ENCODE measurements at places on chromosomes 7 and 10. TPM values are rescaled to one million over a fixed set of nuclear protein-coding genes. Genes with fewer than 3 reads are reported as not detected.

The FAM221A gene
- 6.2 TPM for total RNA-seq

DNA sequence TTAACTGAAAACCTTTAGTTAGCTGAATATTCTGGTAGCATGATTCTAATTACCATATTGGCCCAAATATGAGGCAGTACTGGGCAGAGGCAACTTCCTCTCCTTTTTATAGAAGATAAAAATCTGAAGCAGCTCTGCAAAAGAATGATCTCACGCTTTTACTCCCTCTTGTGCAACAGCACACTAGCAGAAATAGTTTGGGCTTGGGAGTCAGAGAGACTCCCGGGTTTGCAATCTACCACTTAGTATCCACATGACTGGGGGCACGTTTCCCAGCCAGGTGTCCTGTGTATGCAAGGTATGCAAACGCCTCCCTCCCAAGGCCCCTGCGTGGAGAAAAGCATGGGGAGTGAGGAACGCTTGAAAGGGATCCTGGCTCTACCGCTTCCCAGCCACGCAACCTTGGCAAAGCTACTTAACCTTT is 47.2 kb upstream of the RHEB start:
- DNase-seq: no peak
- peak overlapping the region; percentile 63 for H3K27ac ChIP-seq
- peaks cover 56% of the 10 kb centered on the region for H3K36me3 ChIP-seq
- H3K4me3 ChIP-seq: no peak overlapping the region
- no peaks in the 10 kb centered on the region for H3K27me3 ChIP-seq

GRCh38 chr10:4243651-4244050 is 458.6 kb upstream of the KLF6 start:
- peaks cover 66% of the 10 kb centered on the region for H3K4me1 ChIP-seq
- no peaks in the 10 kb centered on the region for H3K27me3 ChIP-seq
- DNase-seq: no peak
- H3K36me3 ChIP-seq: no peaks in the 10 kb centered on the region
- H3K4me3 ChIP-seq: peak overlapping the region; percentile 59

The POLD2 gene
- total RNA-seq: 51.0 TPM

DNA sequence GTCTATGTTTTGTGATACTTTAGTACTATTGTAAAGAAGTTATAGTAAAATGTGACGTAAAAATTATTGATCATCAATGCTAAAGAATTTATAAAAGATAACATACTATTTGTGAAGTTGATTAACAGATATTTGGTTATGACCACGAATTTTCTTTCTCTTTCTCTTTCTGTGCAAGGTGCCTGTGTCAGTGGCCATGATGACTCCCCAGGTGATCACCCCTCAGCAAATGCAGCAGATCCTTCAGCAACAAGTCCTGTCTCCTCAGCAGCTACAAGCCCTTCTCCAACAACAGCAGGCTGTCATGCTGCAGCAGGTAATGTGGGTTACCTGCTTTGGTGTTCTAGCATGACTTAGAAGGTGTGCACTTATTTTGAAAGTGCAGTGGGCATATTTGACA is 213.7 kb downstream of the FOXP2 start:
- peaks cover 16% of the 10 kb centered on the region for H3K36me3 ChIP-seq
- no peak for DNase-seq
- no peaks in the 10 kb centered on the region for H3K4me1 ChIP-seq
- no peaks in the 10 kb centered on the region for H3K27me3 ChIP-seq
